ENCODE measurements at places on chromosomes 11 and 22. TPM values are rescaled to one million over a fixed set of nuclear protein-coding genes. Genes with fewer than 3 reads are reported as not detected.

MRGPRX3 gene
- not detected for total RNA-seq

TXNRD2 gene
- total RNA-seq: 83.9 TPM

CCDC83 gene
- total RNA-seq: not detected

CYTH4 gene
- total RNA-seq: 0.40 TPM

AGBL2 gene
- not detected for total RNA-seq

GAL gene
- total RNA-seq: 6.8 TPM

RFPL3 gene
- not detected for total RNA-seq

ZFTA gene
- 22.9 TPM for total RNA-seq

OR51F2 gene
- total RNA-seq: not detected

TCN1 gene
- not detected for total RNA-seq

NRIP3 gene
- 9.2 TPM for total RNA-seq

CHRM1 gene
- total RNA-seq: not detected

Data from mammary microvascular endothelial cell (primary cell).